ENCODE measurements at places on chromosomes 7 and 10.

GRCh38 chr10:73768881-73769280, 13.0 kb upstream of the CHCHD1 start:
- peak; percentile 87 for DNase-seq

- DNase-seq = no peak
Observed at GRCh38 chr10:43421519-43421918, 12.5 kb upstream of the HNRNPF start.

DNA sequence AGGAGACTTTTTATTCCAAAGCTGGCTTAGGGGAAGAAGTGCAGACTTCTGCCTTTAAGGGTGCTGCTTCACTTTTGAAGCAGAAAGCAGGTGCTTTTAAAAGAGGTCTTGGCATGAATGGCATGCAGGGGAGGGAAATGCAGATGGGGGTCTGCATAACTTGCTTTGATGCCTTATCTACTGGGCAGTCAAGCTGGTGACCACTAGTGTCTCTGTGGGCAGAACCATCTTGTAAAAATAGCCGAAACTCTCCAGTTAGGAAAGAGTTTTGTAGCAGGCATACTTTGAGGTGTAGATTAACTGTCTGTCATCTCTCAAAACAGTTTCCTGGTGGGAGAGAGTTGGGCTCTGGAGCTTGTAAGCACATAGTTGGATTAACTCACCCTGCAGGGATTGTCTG, 9.9 kb upstream of the CTNNA3 start:
- DNase-seq = no peak

GRCh38 chr7:116784647-116785046, 77.7 kb upstream of the CAPZA2 start:
- no peak for DNase-seq

DNA sequence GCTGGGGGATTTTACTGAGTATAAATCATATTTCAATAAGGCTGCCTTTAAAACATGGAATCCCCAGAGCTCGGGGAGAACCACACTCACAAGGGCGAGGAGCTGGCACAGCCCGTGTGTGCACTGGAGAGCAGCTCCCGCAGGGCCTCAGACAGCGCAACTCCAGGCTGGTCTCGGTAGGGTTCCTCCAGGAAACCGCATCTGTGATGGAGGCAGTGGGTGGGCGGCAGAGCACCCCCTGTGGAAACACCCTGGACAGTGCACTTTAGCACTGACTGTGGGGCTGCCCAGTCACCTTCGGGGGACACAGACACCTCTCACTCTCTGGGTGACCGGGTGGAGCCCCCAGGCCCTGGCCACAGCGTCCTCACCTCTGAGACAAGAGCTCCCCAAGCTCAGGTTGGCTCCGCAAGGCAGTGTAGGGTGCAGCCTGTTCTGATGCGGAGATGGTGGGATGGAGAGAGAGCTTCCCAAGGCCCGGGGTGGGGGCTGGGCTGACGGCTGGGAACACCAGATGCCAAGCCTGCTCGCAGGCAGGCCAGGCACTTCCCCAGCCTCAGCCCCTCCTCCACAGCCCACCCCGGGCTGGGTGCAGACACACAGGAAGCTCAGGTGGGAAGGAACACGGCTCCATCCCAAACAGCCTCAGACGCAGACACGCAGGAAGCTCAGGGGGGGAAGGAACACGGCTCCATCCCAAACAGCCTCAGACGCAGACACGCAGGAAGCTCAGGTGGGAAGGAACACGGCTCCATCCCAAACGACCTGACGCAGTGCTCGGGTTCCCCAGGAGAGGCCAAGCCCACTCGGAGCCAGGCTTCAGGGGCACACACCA, 224.4 kb downstream of the MAD1L1 start:
- DNase-seq = peak; percentile 58

- no peak for DNase-seq
Observed at GRCh38 chr7:79513261-79513660, 59.8 kb upstream of the MAGI2 start.

DNA sequence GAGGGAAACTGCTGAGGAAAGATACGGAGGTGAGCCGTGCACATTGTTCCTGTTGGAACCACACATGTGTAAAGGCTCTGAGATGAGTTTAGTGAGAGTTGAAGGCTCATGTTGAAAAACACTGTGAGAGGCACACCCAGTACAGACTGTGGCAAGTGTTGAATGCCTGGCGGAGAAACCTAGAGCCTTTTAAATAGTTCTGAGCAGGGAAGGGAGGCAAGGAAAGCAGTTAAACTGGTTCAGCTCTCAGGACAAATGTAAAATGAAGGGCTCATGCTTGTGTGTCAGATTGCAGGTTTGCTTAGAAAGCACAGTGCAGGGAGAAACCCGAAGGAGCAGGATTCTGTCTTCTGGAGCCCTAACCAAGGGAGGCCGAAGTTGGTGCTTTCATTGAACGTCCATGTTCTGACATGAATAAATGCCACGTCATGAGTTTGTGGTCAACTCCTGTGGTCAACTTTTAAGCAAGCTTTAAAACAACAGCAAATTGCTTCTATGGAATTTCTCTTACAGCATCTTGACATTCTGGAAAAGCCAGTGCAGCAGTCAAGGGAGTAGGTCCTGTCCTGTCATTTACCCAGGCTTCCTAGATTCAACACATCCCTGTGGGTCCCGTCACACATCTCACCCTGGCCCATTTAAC, 650.9 kb upstream of the GALNT17 start:
- DNase-seq = no peak

DNA sequence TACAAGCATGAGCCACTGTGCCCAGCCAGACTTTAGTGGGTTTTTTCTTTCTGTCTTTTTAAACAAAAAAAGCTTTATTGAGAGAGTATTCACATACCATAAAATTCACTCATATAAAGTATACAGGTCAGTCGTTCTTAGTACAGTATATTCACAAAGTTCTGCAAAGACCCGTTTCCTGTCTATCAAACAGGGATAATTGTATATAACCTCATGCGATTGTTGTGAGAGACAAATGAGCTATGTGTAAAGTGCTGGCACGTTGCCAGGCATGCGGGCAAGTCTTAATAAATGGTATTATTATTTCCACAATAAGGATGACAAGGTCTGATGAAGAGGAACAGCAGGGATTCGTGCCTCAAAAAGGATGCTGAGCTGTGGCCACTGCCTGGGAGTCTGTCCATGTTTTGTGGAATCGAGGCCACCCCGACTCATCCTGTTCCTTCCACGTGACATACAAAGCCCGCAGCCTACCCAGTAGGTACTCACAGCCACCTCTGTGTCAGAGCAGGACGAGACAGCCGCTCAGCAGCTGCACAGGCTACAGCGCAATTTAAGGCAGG, 51.6 kb downstream of the SMKR1 start:
- DNase-seq = peak; percentile 71

- DNase-seq = no peak
Observed at GRCh38 chr10:62912086-62912485, 95.9 kb upstream of the EGR2 start.

GRCh38 chr7:129748356-129749109, 137.0 kb downstream of the NRF1 start:
- no peak for DNase-seq

- peak; percentile 87 for DNase-seq
Observed at GRCh38 chr10:3782451-3783315, 2.3 kb downstream of the KLF6 start.

- no peak for DNase-seq
Observed at GRCh38 chr10:31346953-31347352, 27.9 kb downstream of the ZEB1 start.

GRCh38 chr7:114819616-114820362, 102.1 kb upstream of the MDFIC start:
- no peak for DNase-seq

- peak; percentile 66 for DNase-seq
Observed at GRCh38 chr7:128427289-128427891, 17.6 kb upstream of the IMPDH1 start.

GRCh38 chr7:45125193-45125904, 13.9 kb upstream of the TBRG4 start:
- no peak for DNase-seq

DNA sequence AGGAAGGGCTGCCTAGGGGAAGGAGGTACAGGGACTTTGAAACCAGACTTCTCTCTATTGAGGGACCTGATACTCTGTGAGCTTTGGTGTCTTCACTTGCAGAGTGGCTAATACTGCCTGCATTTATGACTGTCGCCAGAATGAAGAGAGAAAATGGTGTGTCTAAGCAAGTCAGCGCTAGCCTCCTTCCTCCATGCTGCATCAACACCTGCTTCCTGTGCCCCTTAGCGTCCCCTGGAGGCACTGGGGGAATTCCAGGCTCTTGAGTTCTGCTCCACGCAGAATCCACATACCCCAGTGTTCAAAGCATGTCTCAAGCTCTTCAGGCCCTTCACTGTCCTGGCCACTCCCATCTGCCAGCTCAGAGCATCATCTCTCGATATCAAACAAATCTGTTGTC, 140.5 kb downstream of the PKD1L1 start:
- DNase-seq = no peak

- DNase-seq = no peak
Observed at GRCh38 chr10:51617576-51618235, 81.7 kb downstream of the CSTF2T start.

DNA sequence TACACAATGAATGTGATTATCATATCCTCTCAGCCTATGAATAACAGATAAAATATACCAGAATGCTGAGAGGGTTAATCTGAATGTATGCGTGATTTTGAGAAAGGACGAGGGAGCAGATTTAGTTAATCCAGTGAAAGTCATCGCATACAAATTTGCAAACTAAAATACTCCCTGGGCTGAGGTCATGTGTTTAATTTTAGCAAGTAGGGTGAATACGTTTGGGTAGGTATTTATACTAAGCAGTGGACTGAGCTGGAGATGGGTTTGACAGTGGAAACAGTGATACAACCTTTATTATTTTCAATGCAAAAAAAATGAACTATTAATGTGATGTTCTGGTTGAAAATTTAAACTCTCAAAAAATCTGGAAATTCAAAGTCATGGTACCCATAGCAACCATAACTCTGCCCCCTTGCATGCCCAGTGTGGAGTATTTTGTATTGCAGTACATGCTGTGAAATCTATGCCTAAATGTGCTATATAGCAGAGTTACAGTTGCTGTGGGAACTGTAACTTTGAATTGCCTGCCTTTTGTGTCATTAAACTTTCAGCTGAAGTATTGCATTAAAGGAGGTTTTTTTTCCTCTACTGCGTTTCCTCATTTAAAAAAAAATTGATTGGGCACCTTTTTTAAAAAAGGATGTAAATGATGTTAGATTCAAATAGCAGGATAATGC, 9.5 kb upstream of the ARID5B start:
- DNase-seq = no peak

DNA sequence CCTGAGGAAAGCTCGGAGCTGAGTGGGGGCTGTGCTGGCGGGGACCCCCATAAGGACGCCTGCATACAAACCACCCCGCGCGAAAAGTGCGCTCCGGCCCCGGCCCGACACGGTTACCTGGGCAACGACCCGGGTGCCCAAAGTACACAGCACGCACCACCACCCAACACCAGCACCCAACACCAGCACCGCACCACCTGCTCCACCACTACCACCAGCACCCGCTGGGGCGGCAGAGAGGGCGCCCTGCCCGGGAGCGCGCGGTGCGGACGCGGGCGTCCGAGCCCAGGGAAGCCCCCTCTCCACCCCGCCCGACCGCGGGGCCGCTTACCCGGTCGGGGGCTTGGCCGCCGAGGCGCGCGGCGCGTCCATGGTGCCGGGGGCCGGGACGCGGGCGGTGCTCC, 345 bp downstream of the COBL start:
- no peak for DNase-seq

DNA sequence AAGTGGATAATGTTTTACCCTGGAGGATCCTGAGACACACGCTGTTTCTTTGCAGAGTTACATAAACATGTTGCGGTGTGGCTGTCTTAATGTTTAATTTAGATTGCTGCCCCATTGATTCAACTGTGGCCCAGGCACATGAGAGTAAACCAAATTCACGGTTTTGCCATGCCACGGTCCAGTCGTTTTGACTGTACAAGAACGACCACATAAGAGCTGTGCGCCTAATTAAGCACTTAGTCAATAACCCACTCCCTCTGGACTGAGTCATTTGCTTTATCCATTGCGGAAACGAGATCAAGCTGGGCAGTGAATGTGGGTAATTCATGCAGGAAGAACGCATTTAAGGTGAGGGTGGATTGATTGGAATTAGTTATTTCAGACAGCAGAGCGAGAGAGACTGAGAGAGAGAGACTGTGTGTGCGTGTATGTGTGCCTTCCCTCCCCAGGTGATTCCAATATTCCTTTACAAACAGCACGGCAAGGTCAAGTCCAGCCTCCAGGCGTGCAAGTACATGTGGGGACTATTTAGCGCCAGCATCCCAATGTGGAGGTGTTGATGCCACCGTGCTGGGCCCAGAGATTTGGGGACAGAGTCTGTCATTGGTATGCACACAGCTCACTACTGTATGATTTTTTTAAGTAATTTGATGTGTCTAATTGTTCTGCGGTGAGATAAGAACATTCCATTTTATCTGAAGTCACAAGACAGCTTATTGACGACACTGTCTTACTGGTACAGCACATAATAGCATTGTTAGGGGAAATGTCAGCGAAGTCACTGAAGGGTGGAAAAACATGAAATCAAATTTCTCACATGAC, 8.4 kb upstream of the TEX36 start:
- no peak for DNase-seq

- DNase-seq = no peak
Observed at GRCh38 chr10:21699575-21699974, 165.5 kb downstream of the MLLT10 start.

GRCh38 chr7:28739826-28740225, 218.3 kb downstream of the TRIL start:
- DNase-seq = no peak

DNA sequence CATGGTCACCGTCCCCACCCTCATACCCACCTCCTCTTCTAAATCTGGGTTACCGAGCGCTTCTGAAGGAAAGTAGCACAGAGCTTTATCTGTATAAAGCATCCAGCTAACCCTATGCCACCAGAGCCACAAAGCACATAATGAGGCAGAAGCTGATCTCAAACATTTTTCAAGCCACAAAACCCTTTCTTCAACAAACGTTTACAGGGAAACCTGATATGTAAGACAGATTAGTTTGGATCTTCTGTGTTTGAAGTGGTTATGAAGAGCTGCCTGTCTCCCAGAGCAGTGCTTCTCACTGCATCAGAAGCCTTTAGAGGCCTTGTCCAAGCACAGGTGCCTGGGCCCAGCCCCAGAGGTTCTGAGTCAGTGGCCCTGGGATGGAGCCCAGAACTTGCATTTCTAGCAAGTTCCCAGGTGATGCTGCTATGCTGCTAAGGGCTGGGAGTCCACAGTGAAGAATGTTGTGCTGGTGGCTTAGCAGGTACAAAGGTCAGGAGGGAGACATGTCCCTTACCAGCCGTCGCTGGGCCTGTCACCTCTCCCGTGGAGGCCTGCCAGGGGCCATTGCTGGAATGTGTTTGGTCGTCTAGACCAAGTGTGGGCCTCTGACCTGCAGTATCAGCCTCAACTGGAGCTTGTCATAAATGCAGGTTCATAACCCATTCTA, 90.4 kb downstream of the TAF3 start:
- DNase-seq = no peak

- no peak for DNase-seq
Observed at GRCh38 chr7:153920897-153921296, 131.3 kb upstream of the DPP6 start.

DNA sequence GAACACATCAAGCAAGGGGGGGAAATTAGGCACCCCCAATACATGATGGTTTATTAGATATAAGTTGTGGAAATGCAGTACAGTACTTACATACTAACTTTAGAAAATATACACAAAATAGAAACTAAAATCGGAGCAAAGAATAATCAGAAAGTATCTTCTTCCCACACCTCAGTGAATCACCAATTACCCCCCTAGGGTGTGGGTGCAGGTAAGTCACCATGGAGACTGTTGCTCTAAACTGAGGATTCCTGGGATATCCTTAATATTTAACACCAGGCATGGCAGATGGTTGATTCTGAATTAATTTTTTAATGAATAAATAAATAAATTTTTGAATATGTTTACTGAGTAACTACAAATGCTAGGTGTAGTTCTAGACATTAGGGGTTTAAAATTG, 424.4 kb downstream of the SORCS1 start:
- no peak for DNase-seq

GRCh38 chr10:130729876-130730275, 581.6 kb downstream of the TCERG1L start:
- no peak for DNase-seq

Measured in activated effector memory CD4-positive, alpha-beta T cell treated with anti-CD3 and anti-CD28 coated beads, Interleukin-2, amount 50 U/mL, for 16 hours (primary cell).